ENCODE measurements at places on chromosomes 6 and 20. TPM values are rescaled to one million over a fixed set of nuclear protein-coding genes. Genes with fewer than 3 reads are reported as not detected.
A peak's percentile ranks its signal among the peaks of the same experiment; 100 is the strongest.

GRCh38 chr6:84719152-84719551 is 45.2 kb downstream of the TBX18 start:
- DNase-seq = no peak

- peak; percentile 13 for DNase-seq
Measured at GRCh38 chr20:45752746-45753145, 30.6 kb downstream of the SPINT4 start.

GRCh38 chr20:32050324-32050841 is 1.7 kb upstream of the HCK start:
- no peak for DNase-seq

GRCh38 chr6:151690768-151691562 is 116.5 kb upstream of the ESR1 start:
- peak; percentile 20 for DNase-seq

DNA sequence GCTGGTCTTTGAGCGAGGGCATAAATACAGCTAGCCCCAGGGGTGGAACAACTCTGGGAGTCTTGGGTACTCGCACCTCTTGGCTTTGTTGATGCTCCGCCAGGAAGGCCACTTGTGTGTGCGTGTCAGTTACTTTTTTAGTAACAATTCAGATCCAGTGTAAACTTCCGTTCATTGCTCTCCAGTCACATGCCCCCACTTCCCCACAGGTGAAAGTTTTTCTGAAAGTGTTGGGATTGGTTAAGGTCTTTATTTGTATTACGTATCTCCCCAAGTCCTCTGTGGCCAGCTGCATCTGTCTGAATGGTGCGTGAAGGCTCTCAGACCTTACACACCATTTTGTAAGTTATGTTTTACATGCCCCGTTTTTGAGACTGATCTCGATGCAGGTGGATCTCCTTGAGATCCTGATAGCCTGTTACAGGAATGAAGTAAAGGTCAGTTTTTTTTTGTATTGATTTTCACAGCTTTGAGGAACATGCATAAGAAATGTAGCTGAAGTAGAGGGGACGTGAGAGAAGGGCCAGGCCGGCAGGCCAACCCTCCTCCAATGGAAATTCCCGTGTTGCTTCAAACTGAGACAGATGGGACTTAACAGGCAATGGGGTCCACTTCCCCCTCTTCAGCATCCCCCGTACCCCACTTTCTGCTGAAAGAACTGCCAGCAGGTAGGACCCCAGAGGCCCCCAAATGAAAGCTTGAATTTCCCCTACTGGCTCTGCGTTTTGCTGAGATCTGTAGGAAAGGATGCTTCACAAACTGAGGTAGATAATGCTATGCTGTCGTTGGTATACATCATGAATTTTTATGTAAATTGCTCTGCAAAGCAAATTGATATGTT is 19.2 kb downstream of the IRF4 start:
- no peak for DNase-seq

DNA sequence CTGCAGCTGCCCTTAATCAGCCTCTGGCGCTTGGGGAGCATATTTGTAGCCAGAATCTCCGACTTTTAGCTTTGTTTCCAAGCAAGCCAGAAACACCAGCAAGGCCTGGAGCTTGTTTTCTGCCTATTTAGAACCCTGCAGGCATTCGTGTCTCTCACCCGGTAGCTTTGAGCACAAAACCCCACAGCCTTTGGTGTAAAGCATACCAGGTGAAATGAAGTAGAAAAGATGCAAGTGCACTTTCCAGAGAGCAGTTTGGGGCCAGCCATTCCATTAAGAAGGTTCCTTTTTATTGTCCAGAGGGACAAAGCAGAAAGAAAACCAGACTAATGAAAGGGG is 736 bp downstream of the FAM217B start:
- no peak for DNase-seq

- peak; percentile 9 for DNase-seq
Measured at GRCh38 chr6:137652961-137653705, 158.9 kb upstream of the OLIG3 start.

GRCh38 chr20:4674672-4675071 is 47.0 kb upstream of the PRND start:
- no peak for DNase-seq

GRCh38 chr6:90496258-90497016 is 90.4 kb downstream of the MAP3K7 start:
- no peak for DNase-seq

DNA sequence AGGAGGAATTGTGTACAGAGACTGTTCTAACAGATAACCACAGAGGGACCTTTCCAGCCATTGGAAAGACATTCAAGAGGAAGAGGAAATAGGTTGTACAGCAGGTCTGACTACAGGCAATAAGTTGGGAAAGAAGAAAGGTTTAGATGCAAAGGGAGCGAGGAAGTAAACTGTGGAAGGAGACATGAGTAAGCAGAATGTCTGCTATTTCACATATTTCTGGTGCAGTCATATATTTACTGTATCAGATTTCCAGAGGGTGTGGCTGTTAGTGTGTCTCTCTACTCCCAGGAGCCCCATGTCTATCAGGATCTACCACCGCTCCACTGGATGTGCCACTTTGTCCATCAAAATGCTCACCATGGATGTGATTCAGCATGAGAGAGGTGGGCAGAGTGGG is 25.9 kb downstream of the MRS2 start:
- DNase-seq = no peak

DNA sequence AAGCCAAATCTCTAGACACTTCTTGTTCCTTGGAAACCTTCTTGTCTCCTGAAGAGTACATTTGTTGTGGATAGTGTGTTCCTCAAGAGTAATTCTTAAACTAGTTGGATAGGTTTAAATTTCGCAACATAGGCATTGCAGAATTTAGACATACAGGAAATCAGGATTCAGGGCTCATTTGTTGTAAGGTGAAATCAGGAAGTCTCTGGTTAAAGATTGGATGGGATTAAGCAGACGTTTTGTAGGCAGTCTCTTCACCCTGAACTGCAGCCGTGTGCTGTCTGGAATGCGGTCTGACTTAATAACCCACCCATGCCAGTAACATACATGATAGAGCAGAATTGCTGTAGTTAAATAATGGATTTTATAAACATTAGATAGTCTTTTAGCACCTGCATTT is 21.7 kb downstream of the HIVEP1 start:
- no peak for DNase-seq

- DNase-seq = no peak
Measured at GRCh38 chr6:76422511-76423213, 350.2 kb upstream of the IMPG1 start.

DNA sequence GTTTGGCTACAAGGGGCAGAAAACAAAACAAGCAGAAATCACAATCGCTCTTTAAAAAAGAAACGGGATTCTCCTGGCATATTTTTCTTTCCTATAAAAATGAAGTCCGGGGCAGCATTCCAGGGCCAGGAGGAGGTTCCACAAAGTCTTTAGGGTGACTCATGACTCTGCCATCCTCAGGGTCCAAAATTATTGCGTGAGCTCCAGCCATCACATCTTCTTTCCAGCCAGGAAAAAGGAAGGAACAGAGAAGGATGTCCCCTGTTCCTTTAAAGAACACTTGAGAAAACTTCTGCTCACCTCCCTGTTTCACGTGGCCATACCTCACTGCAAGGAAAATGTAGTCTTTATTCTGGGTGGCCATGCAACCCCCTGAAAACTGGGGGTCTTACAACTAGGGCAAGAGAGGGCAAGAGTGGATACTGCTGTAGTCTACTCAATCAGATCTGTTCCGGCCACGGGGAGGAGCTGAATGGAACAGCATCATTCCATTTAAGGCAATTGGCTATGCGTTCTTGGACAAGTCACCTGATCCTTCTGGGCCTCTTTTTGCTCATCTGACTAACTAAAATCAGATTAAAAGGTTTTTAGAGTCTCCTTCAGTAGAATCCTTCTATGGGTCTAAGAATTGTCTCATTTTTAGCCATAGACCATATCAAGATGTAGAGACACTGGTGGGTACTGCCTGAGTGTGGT is 49.4 kb downstream of the CTCFL start:
- DNase-seq = no peak

- peak; percentile 15 for DNase-seq
Measured at GRCh38 chr6:19210849-19211590, 626.1 kb upstream of the ID4 start.

- DNase-seq = no peak
Measured at GRCh38 chr6:105952772-105953690, 133.1 kb upstream of the PRDM1 start.

GRCh38 chr6:10256113-10256690 is 158.7 kb downstream of the TFAP2A start:
- peak; percentile 22 for DNase-seq

- no peak for DNase-seq
Measured at GRCh38 chr6:103629613-103630012, 1230.1 kb downstream of the HACE1 start.

GRCh38 chr20:4091490-4092479 is 76.4 kb upstream of the RNF24 start:
- DNase-seq = peak; percentile 71

OOEP gene
- total RNA-seq = not detected

ALDH8A1 gene
- total RNA-seq = not detected

GPR6 gene
- total RNA-seq = not detected

UCKL1 gene
- total RNA-seq = 3.1 TPM

GPX5 gene
- not detected for total RNA-seq

AIF1 gene
- not detected for total RNA-seq

ARMH2 gene
- total RNA-seq = not detected

SIRPD gene
- total RNA-seq = not detected

CDC40 gene
- total RNA-seq = 27.5 TPM
